ENCODE measurements at places on chromosomes 5 and 9. TPM values are rescaled to one million over a fixed set of nuclear protein-coding genes. Genes with fewer than 3 reads are reported as not detected.

Gene RNF224
- not detected for total RNA-seq

Gene SLC6A3
- not detected for total RNA-seq

Gene EIF4EBP3
- total RNA-seq: 9.9 TPM

Gene GABRA1
- total RNA-seq: not detected

Gene DRD1
- total RNA-seq: not detected

Gene TUSC1
- 43.5 TPM for total RNA-seq

Gene FOXD4L5
- not detected for total RNA-seq

Gene WDR55
- total RNA-seq: 17.7 TPM

Gene MYMK
- not detected for total RNA-seq
